ENCODE measurements at places on chromosomes 12 and 14.

- DNase-seq, result no peak
These were observed 25.7 kb downstream of the TBC1D15 start for GRCh38 chr12:71865166-71865713.

GRCh38 chr12:121712190-121712460 is 427 bp upstream of the TMEM120B start:
- no peak for DNase-seq

DNA sequence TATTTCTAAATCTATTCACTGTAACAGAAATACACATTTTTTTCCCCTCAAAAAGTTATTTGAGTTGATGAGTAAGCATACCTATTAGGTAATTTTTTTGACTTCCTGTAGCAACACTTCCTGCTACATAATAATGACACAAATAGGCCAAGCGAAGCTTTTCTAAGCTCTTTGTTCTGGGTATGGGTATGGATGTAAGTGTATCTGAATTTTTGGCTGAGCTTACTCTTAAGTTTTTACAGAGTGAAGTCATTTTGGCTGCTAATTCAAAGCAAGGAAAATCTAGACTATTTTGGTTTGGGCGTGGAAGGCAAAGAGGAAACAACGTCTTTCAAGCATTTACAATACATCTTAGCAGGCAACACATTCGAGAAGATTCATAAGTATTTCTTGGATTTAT is 1206.0 kb upstream of the FLRT2 start:
- no peak for DNase-seq

GRCh38 chr12:88753066-88753465 is 172.8 kb upstream of the KITLG start:
- DNase-seq, result no peak

Data from NCI-H1048 (cell line).